ENCODE measurements at places on chromosomes 11 and 22. TPM values are rescaled to one million over a fixed set of nuclear protein-coding genes. Genes with fewer than 3 reads are reported as not detected.

DNA sequence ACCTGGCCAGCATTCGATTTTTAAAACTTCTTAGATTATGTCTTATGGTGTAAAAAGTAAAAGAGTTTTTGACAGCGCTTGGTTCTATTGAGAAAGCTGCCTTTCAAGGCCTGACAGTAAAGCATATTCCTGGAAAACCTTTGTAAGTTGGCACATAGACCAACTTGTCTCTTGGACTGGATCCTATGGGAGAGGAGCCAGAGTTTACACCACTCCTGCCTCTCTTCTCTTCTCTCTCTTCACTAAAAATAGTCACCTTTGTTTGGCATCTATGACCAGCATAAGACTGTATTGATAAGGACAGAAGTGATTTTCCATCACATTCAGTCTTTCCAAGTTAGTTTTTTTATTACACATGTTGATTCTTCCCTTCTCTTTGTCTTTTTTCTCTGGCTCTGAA, 33.7 kb downstream of the CSRP3 start:
- no peak for DNase-seq

DNA sequence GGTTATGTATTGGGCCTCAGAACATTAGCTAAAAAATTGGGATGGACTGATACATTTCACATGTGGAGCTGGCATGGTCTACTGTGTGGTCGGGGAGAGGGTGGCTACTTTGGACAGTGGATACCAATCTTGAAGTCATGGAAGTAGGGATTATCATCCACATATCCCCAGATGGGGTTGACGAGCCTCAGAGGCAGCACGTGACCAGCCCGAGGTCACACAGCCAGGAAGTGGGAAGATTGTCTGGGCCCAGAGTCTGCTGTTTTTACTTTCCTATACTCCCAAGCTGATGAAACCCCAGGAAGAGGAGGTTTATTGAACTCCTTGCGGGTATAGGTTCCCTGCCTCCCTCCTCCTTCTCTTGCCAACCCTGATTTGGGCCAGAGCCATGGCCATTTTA, 92.9 kb downstream of the FBXO7 start:
- no peak for DNase-seq

GRCh38 chr11:12502046-12502445, 124.7 kb downstream of the PARVA start:
- DNase-seq: no peak

DNA sequence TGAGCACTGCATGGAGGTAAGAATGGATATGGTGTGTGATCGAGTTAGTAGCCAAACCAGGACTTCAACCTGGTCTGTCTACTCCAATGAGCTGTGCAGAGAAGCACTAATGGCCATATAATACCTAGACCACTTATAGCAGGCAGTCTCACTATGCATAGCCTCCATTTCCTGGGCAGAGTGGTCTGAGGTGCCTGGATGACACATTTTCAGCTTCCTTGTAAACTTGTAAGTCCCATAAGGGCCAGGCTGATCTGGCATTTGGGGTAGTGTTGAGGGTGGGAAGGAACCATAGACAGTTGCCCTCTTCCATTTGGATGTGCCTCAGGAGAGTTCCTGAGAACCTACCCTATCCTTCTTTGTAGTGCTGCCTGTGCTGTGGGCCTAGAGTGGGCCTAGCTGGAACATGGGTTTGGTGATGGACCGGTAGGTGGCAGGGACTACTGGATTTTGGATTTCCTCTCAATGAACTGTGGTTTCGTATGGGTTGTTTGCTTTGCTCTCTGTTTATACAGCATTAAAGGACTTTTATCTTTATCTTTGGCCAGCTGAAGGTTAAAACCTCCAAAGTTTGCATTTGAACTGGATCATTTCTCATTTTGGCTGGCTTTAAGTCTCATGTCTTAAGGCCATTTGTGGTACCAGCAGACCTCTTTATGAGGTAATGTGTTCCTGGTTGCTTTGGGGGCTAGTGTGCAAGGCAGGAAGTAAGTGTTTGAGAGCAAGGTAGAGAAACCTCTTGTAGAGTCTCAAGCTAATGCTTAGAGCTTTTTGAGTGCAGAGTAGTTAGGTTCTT, 86.9 kb downstream of the STIM1 start:
- DNase-seq: no peak

DNA sequence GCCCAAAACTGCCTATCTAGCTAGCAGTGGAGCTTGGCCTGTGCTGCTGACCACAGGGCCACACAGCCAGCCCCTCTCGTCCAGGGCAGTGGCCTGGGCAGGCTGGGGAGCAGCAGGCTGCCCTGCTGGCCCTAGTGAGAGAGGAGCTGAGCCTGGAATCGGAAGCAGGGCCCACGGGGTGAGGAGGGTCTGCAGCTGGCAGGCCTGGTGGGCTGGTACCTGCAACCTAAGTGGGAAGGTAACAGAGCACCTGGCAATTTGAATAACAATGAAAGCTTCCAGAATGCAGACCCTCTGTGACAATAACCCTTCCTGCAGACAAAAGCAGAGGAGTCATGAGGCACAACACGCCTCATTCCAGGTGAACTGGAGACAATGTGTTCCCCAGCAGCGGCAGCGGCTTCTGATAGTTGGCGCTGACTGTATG, 31.8 kb upstream of the RFPL3 start:
- no peak for DNase-seq

GRCh38 chr11:78351193-78351592, 66.4 kb downstream of the GAB2 start:
- no peak for DNase-seq

DNA sequence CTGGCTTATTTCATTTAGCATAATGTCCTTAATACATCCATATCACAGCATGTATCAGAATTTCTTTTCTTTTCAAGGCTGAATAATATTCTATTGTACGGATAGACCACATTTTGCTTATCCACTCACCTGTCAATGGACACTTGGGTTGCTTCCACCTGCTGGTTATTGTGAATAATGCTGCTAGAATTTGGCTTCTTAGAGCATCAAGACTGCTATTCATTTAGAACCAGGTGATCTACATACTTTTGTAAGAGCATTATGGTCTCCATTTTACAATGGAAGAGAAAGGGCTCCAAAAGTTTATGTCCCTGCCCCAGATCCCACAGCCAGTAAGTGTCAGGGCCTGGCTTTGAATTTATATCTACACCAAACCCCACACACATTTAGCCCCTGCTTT, 100.7 kb upstream of the CD82 start:
- DNase-seq: no peak

DNA sequence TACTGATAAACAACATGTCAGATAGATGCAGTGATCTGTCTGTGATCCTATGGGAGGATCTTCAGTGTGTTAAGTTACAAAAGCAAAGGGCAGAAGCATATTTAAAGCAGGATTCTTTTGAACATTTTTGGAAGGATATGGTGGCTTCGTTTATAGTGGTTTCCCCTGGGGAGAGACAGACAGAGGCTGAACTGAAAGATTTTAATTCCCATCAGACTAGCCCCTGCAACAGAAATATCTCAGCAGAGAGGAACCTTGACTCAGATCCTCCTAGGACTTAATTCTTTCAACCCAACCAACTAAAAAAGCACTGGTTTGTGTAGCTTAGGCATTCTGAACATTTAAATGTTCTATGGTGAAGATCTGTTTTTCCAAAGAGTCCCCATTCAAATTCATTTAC, 5.7 kb downstream of the CLTCL1 start:
- no peak for DNase-seq

DNA sequence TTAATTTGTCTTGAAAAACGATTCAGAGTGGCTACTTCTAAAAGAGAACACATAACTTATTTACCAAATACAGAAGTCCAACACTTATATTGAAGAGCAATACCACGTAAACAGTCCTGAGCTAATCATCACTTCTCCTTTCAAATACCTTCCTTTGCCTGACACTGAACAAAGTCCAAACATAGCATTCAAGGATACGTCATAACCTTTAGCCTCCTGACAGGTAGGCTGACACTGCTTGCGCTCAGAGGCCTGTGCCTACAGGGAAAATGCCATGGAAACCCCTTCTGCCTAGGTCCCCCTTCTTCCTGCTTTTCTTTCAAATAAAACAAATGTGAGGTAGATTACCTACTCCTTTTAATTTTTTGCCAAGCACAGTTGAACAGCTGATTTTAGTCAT, 510.0 kb downstream of the INSC start:
- DNase-seq: no peak

DNA sequence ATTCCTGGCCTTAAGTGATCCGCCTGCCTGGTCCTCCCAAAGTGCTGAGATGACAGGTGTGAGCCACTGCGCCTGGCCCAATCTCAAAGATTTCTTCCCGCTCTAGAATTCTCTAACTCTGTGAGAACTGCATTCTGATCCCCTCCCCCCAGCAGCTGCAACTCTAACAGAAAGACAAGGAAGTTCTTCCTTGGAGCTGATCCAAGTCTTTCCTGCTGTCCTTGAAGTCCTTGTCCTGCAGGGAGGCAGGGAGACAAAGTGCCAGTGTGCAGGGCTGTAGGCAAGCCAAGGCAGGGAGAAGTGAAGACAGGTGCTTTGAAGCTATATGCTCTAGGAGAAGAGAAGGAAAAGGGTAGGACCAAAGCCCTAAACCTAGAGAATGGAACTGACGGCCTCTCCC, 9.5 kb upstream of the GGA1 start:
- DNase-seq: no peak

GRCh38 chr11:16001899-16002426, 354.4 kb downstream of the SOX6 start:
- peak; percentile 72 for DNase-seq

GRCh38 chr22:24950272-24950902, 2.1 kb upstream of the KIAA1671 start:
- DNase-seq: peak; percentile 59

DNA sequence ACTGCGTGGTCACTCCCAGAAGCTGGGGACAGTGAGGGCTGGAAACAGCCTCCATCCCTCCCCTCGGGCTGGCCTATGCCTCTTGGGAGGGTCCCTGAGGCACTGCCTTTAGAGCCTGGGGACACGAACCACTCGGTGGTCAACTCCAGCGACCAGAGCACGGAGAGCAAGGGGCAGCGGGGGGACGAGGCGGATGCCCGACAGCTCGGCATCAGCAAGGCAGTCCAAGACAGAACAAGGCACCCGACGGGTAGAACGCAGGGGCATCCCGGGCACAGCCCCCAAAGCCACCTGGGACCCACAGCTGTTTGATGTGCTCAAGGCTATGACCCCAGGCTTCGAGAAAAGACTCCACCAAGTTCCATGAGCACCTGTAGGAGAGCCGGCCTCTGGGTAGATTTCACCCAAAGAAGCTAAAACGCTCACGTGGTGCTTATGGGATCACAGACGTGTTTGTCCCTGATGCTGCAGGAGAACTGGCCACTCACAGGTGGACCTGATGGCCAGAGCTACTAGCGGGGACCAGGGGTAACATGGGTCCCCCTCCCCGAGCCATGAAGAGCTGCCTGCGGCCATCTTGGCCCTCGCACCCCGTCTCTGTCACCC, 510 bp upstream of the LSP1 start:
- DNase-seq: no peak

Gene ART1
- total RNA-seq: not detected

- no peak for DNase-seq
Observed at GRCh38 chr11:57775491-57775890, 13.9 kb downstream of the CTNND1 start.

GRCh38 chr11:61056981-61057380, 45.3 kb upstream of the CD5 start:
- no peak for DNase-seq

Gene PLAAT4
- total RNA-seq: 7.0 TPM

Gene CTSW
- total RNA-seq: 0.13 TPM

GRCh38 chr11:17812865-17813187, 78.2 kb downstream of the KCNC1 start:
- no peak for DNase-seq

DNA sequence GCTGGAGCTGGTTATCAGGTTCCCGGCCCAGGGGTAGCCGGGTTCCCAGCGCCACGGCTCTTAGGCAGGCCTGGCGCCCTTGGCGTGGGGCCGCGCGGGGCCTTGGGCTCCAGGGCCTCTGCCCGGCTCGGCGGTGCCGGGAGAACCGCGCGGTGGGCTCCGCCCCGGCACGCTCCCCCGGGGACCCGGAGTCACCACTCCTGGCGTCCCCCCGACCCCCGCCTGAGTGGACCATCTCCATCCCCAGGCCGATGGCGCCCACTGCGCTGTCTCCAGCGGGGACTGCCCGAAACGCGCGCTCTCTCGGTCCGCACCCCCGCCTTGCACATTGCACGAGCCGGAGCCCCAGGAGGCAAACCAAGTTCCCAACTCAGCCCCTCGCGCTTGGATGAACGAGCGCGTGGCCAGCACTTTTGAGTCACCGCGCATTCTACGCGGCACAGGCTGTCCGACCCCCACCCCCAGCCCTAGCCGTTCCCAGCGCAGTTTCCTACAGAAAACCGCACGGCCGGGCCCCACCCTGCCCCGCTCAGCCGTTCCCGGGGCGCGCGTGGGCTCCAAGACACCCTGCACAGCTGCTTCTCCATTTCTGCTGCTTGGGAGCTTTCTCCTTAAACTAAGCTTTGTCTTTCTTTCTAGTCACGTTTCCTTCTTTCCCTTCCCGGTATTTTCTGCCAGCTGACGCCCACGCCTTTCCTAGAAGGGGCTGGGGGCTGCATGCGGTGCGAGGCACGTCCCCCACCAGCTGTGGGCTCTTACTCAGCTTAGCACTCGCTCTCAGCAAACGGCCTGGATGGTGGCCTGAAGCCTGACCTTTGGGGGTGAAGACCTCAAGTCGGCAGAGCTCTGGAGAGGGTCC, 650 bp upstream of the CHID1 start:
- no peak for DNase-seq

All from dermis microvascular lymphatic vessel endothelial cell (primary cell).